ENCODE measurements at places on chromosomes 3 and 15.

- no peak for DNase-seq
Measured at GRCh38 chr15:62653122-62653521, 389.4 kb upstream of the TPM1 start.

DNA sequence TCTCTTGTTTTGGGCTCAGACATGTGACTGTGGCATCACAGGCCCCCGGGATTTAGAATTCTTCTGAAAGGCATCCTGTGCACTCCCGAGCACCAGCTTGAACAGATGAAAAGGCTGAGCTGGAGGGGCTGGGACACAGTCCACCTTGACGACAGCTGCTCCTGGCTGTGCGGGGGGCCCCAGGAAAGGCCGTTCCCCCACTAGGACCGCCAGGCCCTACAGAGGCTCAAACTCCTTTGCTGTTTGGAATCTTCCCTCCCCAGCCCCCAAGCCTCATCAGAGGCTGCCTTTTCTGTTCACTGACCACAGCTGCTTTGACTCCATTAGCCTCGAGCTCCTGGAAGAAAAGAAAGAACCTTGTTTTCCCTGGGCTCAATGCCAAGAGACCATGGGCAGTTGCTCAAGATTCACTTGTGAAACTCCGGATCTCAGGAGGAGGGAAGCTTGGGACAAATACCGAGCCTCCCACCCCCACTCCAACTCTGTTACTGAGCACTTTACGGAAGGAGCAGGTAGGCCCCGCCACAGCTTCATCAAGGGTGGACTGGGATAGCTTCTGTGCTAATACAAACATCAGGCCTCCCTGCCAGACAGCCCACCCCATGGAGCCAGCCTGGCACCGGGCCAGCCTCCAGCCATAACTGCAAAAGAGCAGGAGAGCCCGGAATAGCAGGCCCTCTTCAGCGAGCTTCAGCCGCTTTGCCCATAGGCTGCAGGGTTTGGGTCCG lies 15.7 kb downstream of the CIDEC start:
- DNase-seq: peak; percentile 38

GRCh38 chr15:21262851-21263425 lies 177.4 kb downstream of the POTEB3 start:
- no peak for DNase-seq

DNA sequence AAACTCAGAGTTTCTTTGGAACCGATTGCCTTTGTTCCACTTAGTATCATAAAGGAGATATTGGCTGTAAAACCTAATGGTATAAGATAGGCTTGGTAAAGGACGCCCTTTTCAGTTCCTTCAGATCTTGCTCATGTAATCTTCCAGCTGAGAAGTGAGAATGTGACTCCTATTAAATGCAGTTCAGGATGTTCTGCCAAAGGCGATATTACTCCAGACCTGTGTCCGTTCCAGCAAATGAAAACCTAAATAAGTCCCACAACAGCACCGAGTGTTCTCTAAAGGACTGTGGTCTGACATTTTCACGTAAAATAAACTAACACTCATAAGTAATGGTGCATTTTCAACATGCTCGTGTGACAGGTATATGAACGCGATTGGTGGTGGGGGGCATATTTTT lies 276.2 kb downstream of the FEZF2 start:
- no peak for DNase-seq

- no peak for DNase-seq
Measured at GRCh38 chr3:65094723-65095122, 406.9 kb upstream of the ADAMTS9 start.

GRCh38 chr3:58574682-58575081 lies 2.5 kb downstream of the FAM107A start:
- no peak for DNase-seq

DNA sequence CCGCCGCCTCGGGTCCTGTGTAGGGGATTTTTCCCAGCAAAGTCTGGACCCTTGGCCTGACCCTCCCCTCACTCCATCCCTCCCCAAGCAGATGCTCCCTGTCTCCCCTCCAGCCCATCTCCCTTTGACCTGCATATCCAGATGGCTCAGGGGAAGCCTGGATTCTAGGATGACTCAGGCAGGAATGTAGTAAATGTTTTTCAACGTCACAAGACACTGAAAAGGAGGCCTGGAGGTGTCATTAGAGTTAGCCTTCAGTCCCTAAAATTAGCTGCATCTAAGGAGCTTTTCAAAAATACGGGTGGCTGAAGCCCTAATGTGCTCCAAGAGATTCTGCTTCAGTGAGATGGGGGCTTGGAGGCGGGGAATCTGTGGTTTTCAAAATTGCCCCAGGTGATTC lies 7.2 kb downstream of the ACAN start:
- DNase-seq: peak; percentile 34

DNA sequence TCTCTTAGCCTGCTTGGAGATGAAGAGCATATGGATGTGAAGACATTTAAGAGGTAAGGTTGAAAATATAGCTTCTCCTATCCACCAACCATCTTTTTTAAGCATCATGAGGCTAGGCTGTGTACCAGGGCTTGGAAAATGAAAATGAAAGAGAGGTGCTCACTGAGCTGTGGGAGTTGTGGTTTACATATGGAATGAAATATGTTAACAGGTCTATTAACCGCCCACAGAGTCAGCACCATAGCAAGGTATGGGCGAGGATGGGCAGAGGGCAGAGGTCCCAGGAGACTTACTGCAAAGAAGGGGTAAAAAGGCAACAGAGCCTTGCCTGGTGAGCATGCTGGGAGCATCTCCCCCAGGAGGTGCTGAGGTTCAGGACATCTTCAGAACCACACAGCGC lies 273.1 kb downstream of the GABRG3 start:
- DNase-seq: no peak

DNA sequence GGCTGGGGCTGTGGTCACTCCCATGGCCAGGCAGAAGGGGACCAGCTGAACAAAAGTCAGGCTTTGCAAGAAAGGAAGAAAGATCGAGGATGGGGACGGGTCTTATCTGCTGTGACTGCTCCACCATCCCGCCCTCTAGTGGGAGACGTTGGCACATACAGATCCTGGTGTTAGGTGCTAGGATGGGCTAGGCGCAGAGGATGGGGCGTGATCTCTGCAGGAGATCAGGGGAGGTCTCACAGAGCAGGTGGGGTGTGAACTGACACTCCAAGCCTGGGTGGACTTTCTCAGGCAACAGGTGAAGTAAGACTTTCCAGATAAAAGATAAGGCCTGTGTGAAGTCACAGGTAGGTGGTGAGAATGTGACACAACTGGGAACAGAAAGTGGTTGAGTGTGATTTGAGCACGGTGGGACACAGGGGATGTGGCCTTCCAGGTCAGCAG lies 141.9 kb upstream of the SMAD3 start:
- peak; percentile 55 for DNase-seq

Data from ELR (cell line).